ENCODE measurements at places on chromosomes 13 and 19.

GRCh38 chr19:3319643-3320353 lies 46.6 kb upstream of the NFIC start:
- no peak for DNase-seq

DNA sequence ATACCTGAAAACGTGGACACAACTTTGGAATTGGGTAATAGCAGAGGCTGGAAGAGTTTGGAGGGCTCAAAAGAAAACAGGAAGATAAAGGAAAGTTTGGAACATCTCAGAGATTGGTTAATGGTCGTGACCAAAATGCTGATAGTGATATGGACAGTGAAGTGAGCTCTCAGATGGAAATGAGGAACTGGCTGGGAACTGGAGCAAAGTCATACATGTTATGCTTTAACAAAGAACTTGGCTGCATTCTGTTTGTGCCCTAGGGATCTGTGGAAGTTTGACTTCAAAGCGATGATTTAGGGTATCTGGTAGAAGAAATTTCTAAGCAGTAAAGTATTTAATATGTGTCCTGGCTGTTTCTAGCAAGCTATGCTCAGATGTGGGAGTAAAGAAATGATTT lies 136.2 kb downstream of the DNAJC3 start:
- no peak for DNase-seq

DNA sequence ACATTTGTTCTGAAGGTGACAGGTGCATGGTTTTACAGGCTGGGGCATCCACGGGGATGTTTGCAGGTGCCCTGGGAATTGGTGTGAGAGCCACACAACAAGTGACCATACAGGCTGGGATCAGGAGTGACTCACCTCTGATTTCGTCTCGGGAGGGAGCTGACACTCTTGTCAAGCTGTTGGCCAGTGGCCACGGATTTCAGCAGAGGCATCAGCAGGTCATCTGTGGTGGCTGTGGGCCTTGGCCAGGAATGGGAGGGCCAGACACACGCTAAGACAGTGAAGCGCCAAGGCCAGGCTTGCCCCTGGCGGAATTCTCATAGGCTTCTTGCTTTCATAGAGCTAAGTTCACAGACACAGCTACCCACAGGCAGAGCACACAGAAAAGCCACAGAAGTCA lies 108.6 kb downstream of the HSPH1 start:
- DNase-seq = no peak

GRCh38 chr13:31997641-31998040 lies 33.9 kb upstream of the FRY start:
- DNase-seq = no peak

DNA sequence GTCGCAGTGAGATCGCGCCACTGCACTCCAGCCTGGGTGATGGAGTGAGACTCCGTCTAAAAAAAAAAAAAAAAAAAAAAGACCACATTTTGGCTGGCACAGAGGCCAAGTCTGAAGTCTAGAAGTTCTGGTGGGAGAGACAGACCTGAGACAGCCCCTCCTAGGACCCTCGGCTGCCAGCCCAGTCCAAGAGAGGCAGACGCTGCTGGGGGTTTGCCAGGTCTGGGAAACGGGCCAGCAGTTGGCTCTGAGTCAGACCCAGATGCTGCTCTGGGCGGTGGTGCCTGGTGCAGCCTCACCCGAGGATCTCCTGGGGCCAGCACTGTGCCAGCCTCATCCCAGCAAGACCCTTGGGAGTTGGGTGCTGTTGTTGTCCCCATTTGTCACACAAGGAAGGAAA lies 5.8 kb downstream of the FCHO1 start:
- DNase-seq = no peak

DNA sequence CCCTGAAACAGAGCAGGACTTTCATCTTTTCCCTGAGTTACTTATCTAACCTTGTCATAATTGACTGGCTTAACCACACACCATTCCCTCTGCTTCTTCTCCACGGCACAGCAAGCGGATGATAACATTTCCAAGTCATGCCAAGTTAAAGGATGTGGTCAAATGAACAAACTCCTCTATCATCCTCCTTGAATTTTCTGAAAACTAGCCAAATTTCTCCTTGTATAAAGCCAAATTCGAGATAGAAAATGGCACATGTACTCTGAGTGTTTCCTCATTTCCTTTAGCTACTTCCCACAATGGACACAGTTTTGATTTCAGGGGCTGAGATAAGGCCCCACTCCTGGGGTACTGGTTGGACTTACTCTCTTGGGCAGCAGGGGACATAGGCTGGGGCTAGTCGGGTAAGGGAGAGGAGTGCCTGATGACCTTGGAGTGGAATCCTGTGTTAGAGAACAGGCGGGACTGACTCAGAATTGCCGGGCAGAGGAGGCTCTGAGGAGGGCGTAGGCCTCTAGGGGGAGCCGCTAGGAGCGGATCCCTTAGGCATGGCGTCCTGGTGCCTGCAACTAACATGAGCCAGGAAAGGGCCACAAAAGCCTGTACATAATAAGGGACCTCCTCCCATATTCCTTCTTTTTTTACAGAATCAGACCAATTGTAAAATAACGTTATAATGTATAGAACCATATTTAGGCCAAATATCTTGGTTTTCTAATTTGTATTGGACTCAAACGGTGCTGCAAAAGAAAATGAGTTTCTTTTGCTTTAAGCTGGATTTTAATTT lies 20.3 kb upstream of the TMTC4 start:
- DNase-seq = no peak

GRCh38 chr19:1609103-1609396 lies 3.8 kb upstream of the UQCR11 start:
- no peak for DNase-seq

DNA sequence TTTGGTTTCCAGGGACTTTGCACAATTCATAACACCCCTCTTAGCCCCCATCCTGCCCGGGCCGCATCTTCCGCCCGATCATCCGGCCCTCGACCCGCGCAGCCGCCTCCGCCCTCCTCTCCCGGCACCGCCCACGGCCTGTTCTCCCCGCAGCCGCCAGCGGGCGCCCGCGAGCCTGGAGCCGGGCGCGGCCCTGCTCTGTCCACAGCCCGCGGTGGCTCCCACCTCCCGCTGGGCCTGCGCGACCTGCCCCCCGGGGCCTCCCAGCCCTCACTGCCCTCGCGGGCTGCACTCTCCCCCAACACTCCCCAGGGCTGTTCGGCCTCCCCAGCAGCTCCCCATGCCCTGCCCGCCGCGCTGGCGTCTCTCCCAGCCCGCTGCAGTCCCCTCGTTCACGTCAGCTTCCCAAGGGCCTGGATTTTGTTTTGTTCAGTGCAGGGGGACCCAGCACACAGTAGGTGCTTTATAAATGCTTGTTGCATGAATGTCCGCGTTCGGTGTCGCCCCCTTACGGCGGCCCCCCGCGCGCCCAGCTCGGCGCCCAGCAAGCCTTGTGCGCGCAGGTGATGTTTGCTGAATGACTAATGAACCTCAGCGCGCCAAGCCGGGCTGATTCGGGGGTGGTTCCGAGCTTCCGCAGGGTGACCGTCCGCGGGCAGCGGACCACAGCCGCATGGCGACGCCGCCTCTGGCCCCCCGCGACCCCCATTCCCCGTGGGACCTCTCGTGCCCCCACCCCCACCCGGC lies 4.6 kb upstream of the APC2 start:
- peak; percentile 66 for DNase-seq

DNA sequence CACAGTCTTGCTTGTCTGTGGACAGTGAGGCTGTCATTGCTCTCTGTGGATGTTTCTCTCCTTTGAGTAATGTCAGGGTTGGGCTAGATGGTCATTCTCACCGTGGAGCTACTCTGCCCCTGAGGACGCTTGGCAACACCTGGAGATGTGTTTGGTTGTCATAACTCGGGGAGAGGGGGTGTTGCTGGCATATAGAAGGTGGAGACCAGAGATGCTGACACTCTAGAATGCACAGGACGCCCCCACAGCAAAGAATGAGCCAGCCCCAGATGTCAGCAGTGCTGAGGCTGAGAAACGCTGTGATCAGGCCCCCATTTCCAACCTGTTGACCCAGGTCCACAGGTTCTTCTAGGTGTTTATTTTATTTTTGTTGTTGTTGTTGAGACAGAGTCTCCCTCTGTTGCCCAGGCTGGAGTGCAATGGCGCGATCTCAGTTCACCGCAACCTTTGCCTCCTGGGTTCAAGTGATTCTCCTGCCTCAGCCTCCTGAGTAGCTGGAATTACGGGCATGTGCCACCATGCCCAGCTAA lies 4.6 kb downstream of the CCDC124 start:
- DNase-seq = no peak

- DNase-seq = no peak
Measured at GRCh38 chr13:107373551-107373950, 805.6 kb upstream of the ARGLU1 start.

- DNase-seq = no peak
Measured at GRCh38 chr19:29089315-29089870, 123.6 kb downstream of the UQCRFS1 start.

DNA sequence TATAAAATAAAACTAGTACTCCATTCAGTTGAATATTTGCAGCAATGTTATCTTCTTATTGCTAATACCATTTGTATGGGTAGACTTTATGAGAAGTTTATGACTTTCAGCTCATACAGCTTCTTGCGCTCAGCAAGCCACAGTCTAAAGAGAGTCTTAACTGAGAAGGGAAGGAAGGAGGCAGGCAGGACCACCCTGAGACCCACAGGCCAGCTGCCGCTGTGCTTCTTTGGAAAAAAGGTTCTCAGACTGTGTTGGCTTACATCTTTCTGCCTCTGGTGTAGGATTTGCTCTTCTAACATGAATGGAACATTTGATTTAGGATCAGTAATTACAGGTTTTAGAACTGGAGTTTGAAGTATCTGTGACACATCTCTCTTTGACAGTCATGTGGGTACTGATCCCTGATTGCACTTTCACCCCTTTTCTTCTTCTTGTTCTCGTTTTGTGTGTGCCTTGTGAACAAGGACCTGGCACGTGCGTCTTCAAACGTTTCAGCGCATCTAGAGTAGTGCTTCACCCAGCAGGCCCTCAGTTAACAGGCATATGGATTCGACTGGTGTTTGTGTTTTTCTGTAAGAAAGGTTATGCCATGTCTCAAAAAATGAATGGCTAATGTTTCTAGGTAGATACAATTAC lies 7.1 kb upstream of the GPR18 start:
- DNase-seq = no peak

DNA sequence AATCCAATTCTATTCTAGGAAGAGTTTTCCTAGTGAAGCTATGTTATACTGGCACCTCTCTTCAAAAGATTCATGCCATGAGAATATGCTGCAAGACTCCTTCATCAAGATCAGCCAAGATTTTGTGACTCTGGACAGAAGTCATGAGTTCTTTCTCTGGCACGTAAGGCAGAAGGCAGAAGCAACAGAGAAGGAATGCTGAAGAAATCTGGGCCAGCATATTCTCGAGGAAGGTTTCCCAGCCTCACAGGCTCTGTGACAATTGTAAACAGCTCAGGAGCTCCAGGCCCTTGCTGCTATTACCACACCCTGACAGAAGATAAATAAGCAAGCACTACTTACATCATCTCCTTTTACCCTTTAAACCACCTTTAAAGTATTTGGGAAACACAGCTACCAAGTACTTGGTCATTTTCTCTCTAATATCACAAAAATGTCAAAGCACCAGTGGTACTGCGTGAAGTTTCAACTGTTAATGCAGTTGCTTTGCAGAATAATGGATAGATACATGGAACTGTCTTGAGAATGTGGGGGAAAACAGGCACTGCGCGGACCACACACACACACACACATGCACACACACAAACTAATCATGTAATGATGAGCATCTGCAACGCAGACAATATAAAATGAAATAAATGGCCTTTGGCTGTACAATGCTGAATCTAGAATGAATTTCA lies 55.4 kb downstream of the INTS6 start:
- DNase-seq = no peak

GRCh38 chr13:97497400-97497799 lies 63.4 kb downstream of the RAP2A start:
- DNase-seq = no peak

GRCh38 chr19:33280351-33280921 lies 21.9 kb downstream of the CEBPA start:
- no peak for DNase-seq

DNA sequence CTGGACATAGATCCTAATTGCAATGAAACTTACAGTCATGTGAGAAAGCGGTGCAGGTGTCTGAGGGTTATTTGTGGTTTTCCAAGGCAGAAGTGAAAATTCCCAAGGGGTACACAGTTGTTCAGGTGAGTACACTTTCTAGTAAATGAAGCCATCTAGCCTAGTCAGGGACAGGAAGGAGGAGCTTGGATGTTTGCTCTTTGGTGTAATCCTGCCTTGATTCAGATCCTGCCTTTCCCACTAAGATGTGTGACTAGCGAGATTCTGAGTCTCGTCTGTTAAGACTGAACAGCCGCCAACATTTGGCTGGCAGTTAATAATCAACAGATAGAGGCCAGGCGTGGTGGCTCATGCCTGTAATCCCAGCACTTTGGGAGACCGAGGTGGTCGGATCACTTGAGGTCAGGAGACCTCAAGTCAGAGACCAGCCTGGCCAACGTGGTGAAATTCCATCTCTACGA lies 2.5 kb downstream of the RPS9 start:
- no peak for DNase-seq

GRCh38 chr13:71056581-71056980 lies 810.4 kb downstream of the DACH1 start:
- no peak for DNase-seq

DNA sequence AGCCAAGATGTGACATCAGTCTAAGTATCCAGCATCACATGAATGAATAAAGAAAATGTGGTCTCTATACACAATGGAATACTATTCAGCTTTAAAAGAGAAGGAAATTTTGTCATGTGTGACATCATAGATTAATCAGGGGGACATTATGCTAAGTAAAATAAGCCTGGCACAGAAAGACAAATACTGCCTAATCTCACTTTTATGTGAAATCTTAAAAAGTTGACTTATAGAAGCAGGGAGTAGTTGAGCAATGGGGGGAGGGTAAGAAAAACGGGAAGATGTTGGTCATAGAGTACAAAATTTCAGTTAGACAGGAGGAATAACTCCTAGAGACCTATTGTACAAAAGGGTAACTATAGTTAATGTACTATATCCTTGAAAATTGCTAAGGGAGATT lies 10.4 kb upstream of the LCP1 start:
- no peak for DNase-seq

- DNase-seq = no peak
Measured at GRCh38 chr13:81551036-81551435, 1210.1 kb upstream of the SPRY2 start.

- no peak for DNase-seq
Measured at GRCh38 chr19:897442-898039, 4.3 kb downstream of the RNU6-9 start.
